ENCODE measurements at places on chromosomes 3 and 15.

- DNase-seq, result no peak
Measured at GRCh38 chr15:49712846-49713450, 92.1 kb downstream of the DTWD1 start.

DNA sequence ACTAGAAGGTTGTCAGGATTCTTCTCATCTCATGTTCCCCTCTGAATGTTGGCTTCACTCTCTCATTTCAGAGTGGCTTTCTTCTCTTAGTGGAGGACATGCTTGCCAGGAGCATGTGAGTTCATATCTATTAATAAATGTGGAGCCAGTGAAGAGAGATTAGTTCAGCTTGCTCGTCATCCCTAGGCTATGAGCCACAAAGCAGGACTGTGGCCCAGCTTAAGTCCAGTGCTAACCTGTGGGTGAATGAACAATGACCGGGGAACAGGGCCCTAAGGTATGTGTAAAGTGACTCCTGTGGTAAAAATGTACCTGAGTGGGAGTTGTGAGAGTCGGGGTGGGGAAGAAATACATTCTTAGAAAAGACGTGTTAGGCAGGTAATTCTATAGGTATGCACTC, 96.9 kb upstream of the TBL1XR1 start:
- DNase-seq, result no peak

- no peak for DNase-seq
Measured at GRCh38 chr3:53731934-53732624, 114.1 kb downstream of the CHDH start.

- no peak for DNase-seq
Measured at GRCh38 chr3:125136966-125137357, 75.6 kb downstream of the SLC12A8 start.

GRCh38 chr3:5423076-5423475, 235.6 kb downstream of the EDEM1 start:
- DNase-seq, result no peak

DNA sequence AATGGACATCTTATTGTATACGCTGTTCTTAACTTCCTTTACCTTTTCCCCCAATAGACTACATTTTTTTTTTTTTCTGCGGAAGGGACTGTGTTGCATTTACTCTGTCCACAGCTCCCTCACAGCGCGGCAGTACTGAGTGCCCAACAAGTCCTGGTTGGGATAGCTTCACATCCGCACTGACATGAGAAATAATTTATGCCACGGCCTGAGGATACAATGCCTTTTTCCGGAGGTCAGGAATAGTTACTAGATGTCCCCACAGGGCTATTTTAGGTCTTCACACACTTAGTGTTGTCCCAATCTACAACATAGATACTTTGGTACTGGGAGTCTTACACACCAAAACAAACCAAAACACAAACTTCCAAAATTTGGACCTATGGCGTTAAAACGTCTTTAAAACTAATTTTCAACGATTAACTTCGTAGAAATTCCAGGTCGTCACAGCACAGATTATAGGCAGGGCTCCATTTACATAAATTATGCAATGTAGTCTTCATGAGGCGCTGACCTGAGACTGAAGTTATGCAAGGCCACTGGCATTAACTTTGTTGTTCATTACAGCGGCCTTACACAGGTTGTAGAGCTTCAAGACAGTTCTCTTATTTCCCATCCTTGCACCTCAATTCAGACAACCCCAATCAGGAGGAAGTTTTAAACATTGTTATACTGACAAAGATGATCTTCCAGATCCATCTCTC, 989 bp upstream of the PPIB start:
- DNase-seq, result no peak

GRCh38 chr3:143951351-143951971, 20.2 kb upstream of the DIPK2A start:
- no peak for DNase-seq

GRCh38 chr15:74845581-74845980, 2.6 kb upstream of the ULK3 start:
- DNase-seq, result no peak

DNA sequence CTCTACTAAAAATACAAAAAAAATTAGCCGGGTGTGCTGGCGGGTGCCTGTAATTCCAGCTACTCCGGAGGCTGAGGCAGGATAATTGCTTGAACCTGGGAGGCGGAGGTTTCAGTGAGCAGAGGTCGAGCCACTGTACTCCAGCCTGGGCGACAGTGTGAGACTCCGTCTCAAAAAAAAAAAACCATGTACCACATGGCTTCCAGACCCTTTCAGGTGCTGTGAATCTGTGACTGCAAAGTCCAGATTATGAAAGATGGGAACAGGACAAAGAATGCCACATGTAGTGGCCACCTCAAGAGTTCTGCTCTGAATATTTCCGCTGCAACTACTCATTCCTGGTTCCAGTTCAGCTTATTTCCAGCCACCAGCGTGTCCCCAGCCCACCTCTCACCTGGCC, 8.4 kb upstream of the DCAF1 start:
- no peak for DNase-seq

DNA sequence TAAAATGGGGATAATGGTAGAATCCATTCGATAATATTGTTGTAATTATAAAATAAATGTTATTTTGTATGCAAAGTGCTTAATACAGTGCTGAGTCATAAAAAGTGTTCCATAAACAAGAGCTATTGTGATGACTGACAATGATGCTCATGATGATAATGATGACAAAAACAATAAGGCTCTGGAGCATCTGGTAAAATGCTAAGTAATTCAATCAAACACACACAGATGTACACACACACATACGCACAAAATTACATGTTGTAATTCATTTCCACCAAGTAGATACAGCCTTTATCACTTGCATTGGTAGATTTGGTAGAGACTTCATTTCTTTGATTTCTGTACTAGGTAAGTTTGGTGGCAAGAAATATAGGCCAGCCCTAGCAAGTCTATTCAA, 163.8 kb downstream of the FHIT start:
- DNase-seq, result no peak

GRCh38 chr15:47188758-47189507, 528.4 kb upstream of the SEMA6D start:
- no peak for DNase-seq

- no peak for DNase-seq
Measured at GRCh38 chr3:150783920-150784746, 21.2 kb upstream of the SIAH2 start.

DNA sequence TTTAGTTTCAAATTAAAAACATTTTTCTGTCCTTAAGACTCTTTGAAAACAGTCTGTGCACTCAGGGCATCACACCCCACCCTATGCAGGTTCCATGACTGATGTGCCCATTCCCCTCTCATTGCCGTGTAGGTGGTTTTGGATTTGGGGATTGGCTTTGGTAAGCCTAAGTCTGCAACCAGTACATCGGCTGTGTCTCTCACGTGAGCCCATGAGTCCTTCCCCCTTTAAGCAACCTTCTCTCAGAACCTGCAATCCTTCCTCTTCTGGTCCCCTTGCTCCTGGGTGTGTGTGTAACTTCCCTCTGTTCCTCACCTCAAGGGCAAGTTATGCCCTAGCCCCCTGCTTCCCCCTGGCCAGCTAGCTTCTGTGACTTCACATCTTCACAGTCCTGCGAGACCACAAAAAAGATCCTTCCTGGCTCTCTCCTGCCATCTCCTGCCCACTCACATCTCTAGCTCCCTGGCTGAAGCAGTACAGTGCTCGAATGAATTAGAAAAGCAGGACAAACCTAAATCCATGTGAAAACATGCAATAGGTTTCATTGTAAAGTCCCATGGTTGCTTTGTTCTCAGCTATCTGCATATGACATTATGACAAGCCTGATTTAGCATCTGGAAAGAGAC, 126.7 kb downstream of the UACA start:
- DNase-seq, result no peak

DNA sequence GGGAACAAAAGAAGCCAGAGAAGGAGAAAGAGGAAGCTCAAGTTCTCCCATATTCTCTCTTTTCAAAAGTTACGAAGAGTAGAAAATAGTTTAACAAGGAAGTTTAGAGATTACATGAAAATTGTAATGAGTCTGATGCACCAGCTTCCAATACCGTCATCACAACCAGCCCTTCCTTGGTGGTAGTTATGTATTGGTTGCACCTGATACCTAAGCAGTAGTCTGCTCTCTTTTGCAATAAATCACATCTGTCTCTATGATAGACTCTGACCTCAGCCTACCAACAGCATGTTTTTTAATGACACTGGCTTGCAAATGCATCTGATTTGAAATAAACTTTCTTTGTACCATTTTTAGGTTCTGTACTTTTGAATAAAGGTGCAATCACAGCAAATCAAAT, 575.8 kb downstream of the FHIT start:
- DNase-seq, result no peak

- DNase-seq, result no peak
Measured at GRCh38 chr3:22450786-22451400, 699.9 kb upstream of the ZNF385D start.

DNA sequence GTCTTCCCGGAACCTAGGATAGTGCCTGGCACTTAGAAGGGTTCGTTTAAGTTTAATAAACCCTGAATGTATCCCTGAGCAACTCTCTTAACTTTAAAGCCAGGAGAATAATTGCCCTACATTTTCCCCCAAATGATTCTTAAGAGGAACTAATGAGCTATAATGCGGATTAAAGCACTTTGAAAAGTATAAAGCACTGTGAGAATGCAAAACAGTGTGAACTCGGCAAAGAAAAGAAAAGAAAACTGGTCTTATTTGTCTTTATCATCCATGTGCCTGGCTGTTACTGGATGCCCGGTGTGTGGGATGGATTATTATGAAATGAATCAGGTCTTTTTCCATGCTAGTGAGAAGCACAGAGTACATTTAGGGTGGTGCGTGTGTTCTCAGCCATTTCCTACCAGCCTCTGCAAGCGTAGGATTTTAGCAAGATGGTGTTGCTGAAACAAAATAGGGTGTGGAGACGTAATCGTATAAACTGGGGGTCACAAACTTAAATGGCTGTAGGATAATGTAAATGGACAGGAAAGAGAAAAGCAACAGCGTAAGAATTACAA, 983 bp downstream of the KBTBD12 start:
- DNase-seq, result no peak

DNA sequence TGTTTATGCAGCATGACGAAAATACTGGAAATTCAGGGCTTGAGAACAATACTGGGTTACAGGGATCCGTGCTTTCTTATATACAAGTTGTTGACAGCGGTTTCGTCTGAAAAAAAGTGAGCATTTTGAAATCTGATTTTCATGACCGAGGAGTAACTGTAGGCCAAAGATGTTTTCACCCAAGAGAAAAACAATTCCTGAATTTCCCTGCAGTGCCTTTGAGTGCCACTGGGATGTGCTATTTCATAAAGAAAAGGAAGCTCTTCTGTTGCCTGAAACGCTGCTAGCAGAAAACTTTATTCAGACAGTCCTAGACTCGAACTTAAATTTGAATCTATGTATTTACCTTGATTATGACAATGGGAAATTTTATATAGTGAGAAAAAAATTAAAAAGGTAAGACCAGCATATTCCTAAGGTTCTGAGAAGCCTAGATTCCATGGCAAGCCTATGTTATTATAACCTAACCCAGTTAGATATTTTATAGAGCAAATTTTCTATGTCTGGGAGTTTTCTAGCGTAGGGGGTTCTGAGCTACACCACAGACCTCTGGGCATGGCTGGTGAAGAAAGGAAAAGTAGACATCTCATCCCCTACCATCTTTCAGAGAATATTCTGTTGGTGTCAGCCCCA, 30.2 kb downstream of the KCNAB1 start:
- no peak for DNase-seq

- DNase-seq, result no peak
Measured at GRCh38 chr3:2810723-2811122, 299.5 kb downstream of the IL5RA start.

GRCh38 chr15:29379647-29380046, 110.0 kb upstream of the NSMCE3 start:
- DNase-seq, result no peak

- no peak for DNase-seq
Measured at GRCh38 chr3:150414959-150415358, 6.9 kb downstream of the TSC22D2 start.

- no peak for DNase-seq
Measured at GRCh38 chr3:43063114-43063513, 42.8 kb downstream of the POMGNT2 start.

DNA sequence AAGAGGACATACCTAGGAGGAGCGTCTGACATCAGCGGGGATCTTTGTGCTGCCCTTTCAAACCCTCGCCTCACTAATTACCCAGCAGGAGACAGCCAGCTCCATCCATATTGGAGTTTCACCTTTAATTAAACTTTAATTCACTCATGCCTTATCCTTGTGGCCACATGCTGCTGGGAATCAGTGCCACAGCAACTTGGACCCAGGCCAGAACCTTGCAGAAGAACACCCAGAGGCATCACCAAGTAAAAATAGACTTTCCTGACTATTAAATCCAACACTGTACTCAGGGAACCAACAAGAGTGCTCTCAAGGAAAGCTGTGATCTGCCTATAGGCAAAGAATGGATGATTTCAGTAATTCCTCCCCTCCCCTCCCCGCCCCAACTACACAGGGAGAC, 23.9 kb downstream of the EIF1B start:
- DNase-seq, result no peak

- no peak for DNase-seq
Measured at GRCh38 chr3:86634361-86634760, 356.6 kb downstream of the VGLL3 start.

- DNase-seq, result no peak
Measured at GRCh38 chr3:104526901-104527401, 839.8 kb upstream of the ALCAM start.

- DNase-seq, result no peak
Measured at GRCh38 chr3:101567528-101568317, 6.1 kb downstream of the TRMT10C start.

DNA sequence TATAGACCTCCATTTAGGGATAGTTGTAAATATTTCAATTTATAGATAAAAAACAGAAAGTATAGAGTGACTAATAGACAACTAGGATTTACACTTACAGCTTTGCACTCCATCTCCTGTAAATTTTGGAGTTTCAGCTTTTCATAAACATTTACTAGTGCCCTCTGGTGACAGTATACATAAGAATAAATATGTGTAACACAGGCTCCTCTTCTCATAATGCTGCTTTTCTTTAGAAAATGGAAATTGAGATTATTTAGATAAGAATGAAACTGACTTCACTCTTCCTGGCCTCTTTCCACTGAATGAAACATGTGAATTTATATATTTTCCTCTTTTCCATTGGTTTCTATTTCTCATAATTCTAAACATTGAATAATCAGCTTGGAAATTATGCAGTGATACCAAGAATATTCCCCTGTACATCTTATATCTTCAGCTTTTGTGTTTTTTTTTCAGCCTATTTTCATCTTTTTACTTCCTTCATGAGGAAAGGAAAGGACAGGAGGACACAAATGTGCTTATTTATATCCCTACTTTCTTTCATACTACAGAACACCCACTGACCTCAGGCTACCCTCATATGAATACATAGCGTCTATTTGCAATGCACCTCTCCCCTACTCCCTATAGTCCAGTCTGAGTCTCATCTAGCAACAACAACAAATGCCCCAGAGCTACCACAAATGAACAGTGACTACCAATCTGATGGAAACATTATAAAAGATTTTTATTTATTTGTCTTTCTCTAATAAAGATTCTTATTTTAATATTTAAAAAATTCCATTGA, 103.1 kb upstream of the CCDC39 start:
- no peak for DNase-seq

DNA sequence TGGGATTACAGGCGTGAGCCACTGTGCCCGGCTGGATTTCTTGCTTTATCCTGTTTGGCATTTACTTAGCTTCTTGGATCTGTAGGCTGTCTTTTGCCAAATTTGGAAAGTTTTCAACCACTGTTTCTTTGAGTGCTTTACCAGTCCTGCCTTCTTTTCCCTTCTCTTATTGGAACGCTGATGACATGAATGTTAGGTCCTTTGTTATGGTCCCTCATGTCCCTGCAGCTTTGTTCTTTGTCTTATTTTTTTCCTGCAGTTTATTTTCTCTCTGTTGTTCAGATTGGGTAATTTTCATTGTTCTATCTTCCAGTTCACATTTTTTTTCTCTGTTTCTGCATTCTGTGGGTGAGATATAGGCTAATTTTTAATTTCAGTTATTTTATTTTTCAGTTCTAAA, 25.0 kb downstream of the SH3GL3 start:
- DNase-seq, result no peak

Measured in cardiac septum (tissue), 1 donor.